ENCODE measurements at places on chromosomes 11 and 22.

DNA sequence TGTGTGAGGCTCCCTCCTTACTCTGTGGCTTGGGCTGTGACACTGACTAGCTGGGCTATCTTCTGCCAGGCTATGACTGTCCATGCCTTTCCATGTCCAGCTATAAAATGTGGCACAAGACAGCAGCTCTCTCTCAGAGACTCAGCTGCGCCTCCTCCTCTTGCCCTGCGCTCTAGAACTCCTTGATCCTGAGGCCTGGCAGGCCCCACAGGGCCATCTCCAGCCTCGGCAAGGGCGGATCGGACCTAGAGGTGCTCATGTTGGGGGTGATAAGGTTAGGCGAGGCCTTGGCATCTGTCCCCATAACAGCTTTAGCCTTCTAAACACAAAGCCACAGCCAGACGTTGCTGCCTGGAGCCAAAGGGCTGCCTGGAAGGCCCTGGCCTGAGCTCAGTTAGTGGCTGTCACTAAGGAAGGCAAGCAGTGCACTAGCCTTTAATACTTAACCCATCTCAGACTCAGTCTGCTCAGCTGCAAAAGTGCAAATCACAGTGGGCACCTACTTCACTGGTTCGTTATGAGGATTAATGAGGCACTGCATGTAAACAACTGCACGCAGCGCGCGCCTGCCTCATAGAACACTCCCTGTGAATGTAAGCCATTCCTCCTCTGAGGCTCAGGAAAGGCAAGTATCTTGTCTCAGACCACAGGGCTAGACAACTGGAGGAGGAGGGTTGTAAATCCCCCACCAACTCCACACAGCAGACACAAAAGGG lies 1.2 kb downstream of the GUCD1 start:
- DNase-seq = peak; percentile 55

GRCh38 chr11:94883878-94884277 lies 89.5 kb downstream of the CWC15 start:
- DNase-seq = no peak

- no peak for DNase-seq
These were observed 473.1 kb downstream of the LRRC4C start for GRCh38 chr11:40986320-40986719.

GRCh38 chr22:26325641-26326040 lies 103.4 kb upstream of the ASPHD2 start:
- DNase-seq = no peak

DNA sequence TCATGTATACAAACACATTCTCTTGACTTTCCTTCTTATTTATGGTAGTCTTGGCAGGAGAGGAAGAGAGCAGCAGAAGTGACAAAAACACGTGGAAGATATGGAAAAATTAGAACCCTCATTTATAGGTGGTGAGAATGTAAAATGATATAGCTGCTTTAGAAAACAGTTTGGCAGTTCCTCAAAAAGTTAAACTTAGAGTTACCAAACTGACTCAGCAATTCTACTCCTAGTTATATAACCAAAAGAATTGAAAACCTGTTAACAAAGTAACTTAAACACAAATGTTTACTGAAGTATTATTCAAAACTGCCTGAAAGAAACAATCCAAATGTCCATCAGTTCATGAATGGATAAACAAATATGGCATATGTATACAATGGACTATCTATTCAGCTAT lies 16.8 kb downstream of the NUCB2 start:
- DNase-seq = no peak

GRCh38 chr11:126465573-126466188 lies 110.2 kb downstream of the ST3GAL4 start:
- peak; percentile 34 for DNase-seq

GRCh38 chr11:26264266-26264665 lies 67.7 kb upstream of the ANO3 start:
- no peak for DNase-seq

- no peak for DNase-seq
These were observed 50.6 kb upstream of the ARFGAP3 start for GRCh38 chr22:42907404-42908373.

DNA sequence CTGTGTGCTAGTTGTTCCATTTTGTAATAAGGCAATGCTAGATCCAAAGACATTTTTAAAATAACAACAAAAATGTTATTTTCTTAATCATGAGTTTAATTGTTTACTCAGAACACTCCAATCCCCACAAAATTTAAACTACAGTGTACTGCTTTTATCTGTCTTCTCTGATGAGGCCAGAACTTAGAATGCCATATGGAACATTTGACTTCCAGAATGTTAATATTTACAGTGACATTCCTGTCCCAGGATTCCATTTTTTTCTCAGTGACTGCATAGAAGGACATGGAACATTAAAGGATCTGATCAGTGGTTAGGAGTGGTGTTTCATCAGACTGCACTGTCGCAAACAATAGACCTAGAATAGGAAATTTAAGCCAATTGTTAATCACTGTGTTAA lies 494.9 kb upstream of the ARHGAP42 start:
- DNase-seq = no peak

GRCh38 chr11:76735841-76736240 lies 47.3 kb upstream of the TSKU start:
- no peak for DNase-seq

DNA sequence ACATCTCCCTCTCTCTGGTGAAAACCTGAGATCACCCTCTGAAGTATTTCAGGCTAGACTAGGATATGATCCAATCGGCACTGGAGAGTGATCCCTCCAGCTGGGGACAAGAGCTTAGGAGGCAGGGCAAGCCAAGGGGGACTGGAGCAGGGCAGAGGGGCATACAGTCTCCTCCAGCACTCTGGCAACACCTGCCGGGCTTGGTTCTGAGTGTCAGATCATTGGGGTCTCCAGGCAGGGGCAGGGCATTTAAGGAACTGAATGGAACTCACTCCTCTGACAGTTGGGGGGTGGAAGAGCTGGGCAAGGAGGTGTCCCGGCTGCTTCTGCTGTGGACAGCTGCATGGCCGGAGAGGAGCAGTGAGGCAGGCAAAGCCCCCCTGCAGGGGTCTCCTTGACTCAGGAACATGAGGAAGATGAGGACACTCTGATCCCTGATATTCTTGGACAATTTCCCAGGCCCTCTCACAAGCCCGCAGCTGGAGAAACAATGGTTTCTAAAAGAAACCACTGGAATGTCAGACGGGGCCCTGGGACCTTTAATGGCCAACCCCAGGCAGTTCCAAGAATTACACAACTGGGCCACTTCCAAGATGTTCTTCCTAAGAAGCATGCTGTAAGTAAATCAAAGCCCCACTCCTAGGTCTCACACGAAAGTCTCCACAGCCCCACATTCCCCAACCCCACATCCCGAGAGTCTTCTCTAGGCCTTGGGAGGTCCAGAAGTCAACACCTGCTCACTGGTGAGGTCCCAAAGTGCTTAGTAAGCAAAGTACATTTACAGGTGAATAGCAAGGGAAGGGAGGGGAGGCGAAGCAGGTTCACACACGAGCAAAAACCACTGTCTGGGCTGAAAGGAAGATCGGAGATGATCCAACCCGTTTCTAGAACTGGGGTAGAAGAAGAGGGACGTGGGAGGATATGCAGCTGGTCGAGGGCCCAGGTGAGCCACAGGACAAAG lies 1.2 kb upstream of the CCDC86 start:
- no peak for DNase-seq

GRCh38 chr11:925496-926301 lies at the start of gene AP2A2:
TSS of gene AP2A2 (plus strand) at chr11:925870. CDS start at chr11:926022, 152 bp downstream.
- peak; percentile 89 for DNase-seq

DNA sequence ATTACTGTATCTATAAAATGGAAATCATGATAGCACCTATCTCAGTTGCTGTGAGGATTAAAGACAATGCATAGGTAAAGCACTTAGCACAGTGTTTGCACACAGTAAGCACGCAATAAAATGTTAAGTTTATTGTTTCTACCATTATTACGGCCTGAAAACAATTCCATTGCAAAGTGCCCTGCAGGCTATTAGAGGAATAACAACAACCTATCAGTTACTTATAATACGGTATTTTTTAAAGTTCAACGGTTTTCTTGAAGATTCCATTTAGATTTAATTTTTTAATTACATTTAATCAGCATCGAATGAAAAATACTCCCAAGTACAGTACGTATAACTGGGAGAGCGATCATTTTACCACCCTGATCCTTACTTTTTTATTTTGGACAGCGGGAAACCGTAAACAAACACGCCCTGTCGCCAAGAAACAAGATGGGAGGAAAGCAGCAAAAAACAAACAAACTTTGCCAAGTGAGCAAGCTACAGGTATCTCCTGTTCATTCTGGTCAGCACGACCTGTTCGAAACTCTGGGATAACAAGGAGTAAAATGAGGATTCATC lies 893 bp downstream of the SLC36A4 start:
- no peak for DNase-seq

GRCh38 chr22:42676059-42676607 lies 26.9 kb upstream of the CYB5R3 start:
- DNase-seq = no peak

- peak; percentile 63 for DNase-seq
These were observed 186.2 kb downstream of the SPON1 start for GRCh38 chr11:14148653-14149273.

GRCh38 chr11:76152086-76152681 lies 54.1 kb downstream of the WNT11 start:
- DNase-seq = peak; percentile 86

- no peak for DNase-seq
These were observed 134.3 kb downstream of the CRYBB2 start for GRCh38 chr22:25353516-25354445.

DNA sequence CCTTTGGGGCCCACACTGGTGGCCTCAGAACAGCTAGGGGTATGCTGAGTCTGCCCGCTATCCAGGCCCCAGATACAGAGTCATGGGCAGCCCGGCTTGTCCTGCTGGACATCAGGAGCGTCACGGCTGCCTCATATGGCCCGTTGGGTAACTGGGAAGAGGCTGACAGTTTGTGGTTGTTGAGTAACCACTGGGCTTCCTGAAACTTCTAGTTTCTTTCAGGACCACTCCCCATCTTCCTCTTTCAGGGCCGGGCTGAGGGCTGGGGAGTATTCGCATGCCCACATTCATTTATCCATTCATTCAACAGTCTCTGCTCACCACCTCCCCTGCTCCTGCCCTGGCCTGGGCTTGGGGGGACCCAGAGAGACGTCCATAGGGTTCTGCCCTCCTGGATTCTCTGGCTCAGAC lies 13.4 kb upstream of the P2RY2 start:
- no peak for DNase-seq

DNA sequence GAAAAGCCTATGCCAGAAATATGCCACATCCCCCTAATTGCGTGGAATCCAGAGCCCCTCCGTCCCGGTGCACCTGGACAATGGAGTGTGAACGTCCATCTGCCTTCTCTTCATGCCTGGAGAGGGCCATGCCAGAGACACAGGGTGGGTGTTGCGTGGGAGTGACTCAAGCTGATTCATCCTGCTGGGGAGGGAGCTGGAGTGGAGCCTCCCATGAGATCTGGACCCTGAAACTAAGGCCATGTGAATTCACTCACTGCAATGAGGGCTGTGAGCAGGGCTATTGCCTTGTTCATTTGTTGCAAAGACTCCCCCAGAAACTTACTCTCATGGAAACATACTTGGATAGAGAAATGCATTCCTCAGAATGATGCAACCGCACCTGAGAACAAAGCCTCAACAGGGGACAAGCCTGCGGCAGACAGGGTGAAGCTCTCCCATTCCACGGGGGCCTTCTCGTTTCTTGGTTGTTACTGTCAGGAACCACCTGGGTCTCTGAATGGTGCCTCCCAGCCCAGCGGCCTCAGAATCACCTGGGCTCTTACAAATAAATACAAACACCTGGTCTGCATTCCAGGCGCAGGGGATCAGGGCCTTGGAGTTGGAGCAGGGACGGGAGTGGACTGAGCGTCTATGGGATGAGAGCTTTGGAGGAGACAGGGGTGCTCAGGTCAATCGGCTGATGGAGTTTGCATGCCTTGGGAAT lies 1031.2 kb downstream of the BRD1 start:
- DNase-seq = no peak

DNA sequence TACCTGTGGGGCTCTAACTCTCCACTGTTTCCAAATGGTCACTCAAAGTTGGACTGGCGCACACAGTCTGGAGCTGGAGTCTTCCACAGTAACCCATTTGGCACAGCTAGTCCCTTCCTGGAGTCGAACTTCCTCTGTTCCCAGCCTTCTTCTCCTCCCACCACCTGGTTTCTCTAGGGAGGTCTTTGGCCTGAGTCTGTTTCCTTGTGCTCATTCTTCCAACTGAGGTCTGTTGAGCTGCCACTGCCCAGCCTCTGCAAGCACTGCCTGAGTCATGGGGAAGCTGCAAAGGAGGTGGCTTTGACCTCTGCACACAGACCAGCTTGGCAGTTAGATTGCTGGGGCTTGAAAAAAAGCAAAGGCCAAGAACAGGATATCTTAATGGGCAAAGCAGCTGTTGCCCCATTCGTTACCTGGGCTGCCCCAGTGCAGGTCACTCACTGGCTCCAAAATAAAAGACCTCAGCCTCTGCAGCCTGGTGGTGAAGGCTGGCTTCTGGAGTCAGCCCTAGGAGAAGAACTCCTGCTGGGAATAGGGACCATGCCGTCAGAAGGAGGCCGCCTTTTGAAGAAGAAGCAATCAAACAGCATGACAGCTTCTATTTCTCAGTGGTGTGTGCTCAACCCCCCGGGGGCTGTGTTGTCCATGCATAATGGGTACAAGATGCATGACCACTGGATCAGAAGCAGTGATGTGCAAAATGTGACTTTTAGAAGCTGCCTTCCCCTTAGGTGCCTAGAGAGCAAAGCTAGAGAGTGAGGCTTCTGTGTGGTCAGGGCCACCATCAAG lies 3.0 kb downstream of the ADAMTS15 start:
- DNase-seq = no peak

GRCh38 chr22:48945621-48946458 lies 881.8 kb downstream of the BRD1 start:
- no peak for DNase-seq

DNA sequence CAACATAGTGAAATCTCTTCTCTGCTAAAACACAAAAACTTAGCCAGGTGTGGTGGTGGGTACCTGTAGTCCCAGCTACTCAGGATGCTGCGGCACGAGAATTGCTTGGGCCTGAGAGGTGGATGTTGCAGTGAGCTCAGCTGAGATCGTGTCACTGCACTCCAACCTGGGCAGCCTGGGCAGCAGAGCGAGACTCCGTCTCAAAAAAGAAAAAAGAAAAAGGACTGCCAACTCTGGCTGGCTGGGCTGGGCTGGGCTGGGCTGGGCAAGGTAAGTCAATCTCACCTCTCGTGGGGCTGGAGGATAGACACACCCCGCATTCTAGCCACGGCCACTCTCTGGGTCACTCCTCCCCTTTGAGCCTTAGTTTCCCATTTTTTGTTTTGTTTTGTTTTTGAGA lies 26.9 kb downstream of the TEF start:
- no peak for DNase-seq

All from NAMALWA (cell line).